Myocyte (in vitro differentiated cells): ENCODE measurements at places on chromosomes 5 and 9. TPM values are rescaled to one million over a fixed set of nuclear protein-coding genes. Genes with fewer than 3 reads are reported as not detected.

DNA sequence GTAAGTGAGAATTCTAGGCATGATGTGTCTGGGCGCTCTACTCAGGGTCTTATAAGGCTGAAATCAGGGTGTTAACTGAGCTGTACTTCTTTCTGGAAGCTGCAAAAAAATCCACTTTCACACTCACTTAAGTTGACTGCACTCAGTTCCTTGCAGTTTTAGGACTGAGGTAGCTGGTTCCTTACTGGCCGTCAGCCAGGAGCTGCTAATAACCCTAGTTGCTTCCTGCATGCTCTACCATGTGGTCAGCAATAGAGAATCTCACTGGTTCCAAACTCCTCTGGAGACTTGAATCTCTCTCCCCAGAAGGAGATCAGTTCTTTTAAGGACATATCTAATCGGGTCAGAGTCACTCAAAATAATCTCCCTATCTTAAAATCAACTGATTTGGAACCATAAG, 911.2 kb downstream of the EFNA5 start:
- DNase-seq: peak; percentile 18

DNA sequence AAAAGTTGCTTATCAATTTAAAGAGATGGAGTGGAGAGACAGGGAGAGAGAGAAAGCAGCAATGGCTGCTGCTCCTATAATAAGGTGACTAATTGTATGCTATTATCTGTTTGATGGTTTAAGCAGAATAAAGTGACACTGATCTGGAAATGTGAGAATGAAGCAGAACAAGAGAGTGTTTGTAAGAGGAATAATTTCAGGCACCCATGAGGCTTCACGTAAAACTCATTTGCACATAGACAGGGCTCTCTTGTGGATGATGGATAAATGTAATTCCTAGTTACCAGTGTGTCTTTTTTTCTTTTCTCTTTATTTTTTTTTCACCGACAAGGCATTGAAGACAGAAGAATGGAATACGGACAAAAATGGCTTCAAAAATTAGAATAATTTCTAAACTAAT, 228.8 kb upstream of the TYRP1 start:
- DNase-seq: no peak

The CERCAM gene
- total RNA-seq: 43.6 and 52.0 TPM in 2 replicates

The MORN5 gene
- not detected in 2 replicates for total RNA-seq

- DNase-seq: peak; percentile 97
Measured at GRCh38 chr9:111959468-111960359, 63.1 kb downstream of the UGCG start.

- peak; percentile 96 for DNase-seq
Measured at GRCh38 chr5:133265720-133266526, 214.1 kb downstream of the HSPA4 start.

- DNase-seq: no peak
Measured at GRCh38 chr5:153745778-153746395, 255.4 kb downstream of the GRIA1 start.

GRCh38 chr9:137305060-137305797, 3.2 kb upstream of the NRARP start:
- DNase-seq: peak; percentile 17

The SLC2A8 gene
- 18.5 and 18.8 TPM in 2 replicates for total RNA-seq

DNA sequence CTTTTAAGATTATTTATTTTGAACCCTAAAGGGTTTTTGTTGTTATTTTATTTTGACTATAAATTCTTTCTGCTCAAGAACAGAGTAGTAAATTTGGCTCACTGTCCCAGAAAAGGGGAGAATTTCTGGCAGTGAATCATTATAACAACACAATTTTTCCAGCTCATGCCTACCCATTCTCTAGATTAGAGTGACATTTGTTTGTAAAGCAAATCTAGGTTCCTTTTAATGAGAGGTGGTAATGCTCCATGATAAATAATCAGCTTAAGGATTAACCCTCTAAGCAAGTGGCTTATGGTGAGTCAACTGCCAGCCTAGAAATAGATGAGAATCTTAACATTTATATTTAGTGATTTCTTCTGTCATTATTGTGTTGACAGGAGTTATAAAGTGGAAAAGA, 409.2 kb downstream of the NFIB start:
- DNase-seq: no peak

DNA sequence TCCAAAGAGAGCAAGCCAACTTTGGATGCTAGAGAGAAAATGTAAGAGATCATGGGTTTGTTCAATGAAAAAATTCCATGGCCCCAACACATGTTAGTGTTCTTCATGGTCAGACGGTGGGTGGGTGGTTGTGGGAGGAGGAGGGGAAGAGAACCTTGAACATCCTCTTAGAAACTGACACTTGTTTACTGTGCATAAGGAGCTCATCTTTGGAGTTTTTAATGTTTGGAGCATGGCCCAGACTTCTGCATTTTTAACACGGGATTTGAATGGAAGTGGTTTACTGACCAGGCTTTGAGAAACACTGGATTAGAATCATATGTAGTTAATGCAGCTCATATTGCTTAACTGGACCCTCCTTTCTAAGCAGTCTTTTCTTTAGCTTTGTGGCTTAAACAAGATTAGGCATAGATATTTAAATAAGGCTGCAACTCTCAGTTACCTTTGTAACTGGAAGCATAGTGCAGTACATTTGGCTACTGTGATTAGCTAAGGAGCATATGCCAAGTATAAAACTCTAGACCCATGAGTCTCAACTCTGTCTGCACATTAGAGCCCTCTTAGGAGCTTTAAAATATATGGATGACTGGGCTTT, 60.1 kb downstream of the FOCAD start:
- DNase-seq: no peak

DNA sequence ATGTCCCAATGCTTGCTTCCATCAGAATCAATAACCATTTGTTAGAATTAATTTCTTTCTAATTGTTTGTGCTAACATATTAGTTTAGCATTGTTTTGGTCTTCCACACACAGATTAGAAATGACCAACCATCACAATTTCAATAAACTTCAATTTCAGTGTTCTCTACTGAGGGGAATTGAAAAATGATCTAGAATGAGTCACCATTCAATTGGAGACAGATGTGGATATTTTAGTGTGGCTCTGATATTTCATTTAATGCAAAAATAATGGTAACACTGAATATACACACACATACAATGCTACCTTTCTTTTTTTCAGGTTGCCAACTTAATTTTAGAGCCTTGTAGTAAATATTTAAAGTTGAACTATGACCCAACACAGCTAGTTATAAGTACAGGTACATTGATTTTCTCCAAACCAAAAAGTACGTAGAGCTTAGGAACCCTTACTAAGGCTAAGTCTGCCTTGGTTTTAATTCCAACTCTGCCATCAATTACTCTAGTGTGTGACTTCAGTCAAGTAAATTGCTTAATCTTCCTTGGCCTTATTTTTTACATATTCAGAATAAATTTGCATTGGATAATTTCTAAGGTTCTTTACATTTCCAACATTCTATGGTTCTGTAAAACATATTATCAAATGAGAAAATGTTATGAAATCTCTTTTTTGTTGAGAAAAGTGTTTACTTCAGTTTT, 143.9 kb downstream of the DMRTA1 start:
- no peak for DNase-seq

- DNase-seq: peak; percentile 30
Measured at GRCh38 chr9:127393645-127394044, 3.3 kb upstream of the SLC2A8 start.

DNA sequence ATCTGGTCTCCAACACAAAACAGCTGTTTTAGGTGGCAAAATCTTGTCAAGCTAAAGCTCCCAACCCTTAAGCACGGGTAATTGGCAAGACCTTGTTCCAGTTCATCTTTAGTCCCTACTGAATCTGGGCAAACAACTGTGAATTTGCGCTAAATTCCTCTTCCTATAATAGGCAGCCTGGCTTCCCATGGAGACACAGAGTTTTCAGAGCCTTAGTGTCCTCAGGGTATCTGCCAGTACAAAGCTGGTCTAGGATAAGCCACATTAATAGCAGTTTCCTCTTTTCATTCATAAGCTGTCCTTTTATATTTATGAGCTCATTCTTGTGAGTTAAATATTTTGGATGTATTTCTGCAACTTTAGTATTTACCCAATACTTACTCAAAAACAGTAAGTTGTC, 59.5 kb downstream of the FGF10 start:
- DNase-seq: no peak
